Thyroid gland (tissue), 4 donors: ENCODE measurements at places on chromosomes 5 and 9. TPM values are rescaled to one million over a fixed set of nuclear protein-coding genes. Genes with fewer than 3 reads are reported as not detected.
A peak's percentile ranks its signal among the peaks of the same experiment; 100 is the strongest.

GRCh38 chr9:37870081-37870798 is 33.7 kb downstream of the SLC25A51 start:
- no peaks in the 10 kb centered on the region for H3K4me1 ChIP-seq
- H3K27me3 ChIP-seq = no peaks in the 10 kb centered on the region
- no peaks in the 10 kb centered on the region for H3K36me3 ChIP-seq
- H3K4me3 ChIP-seq = no peak overlapping the region
- no peak overlapping the region for H3K27ac ChIP-seq
- DNase-seq = no peak

DNA sequence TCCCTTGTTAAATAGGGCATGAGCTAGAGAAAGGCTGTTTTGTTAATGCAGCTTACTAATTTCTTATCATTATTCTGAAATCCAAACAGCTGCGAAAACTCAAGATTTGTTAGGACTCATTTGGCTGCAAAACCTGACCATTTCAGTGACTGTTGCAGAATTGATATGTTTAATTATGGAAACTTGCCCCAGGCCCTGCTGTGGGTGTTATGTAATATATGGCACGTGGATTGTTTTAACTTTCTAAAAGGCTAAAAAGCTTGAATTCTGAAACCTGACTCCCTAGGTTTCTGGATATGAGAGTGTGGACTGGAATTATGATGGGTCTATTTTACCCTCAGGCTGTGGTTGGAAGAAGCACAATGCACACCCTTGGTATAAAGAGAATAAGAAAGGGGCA is 4.4 kb downstream of the IL9 start:
- DNase-seq = no peak
- no peaks in the 10 kb centered on the region for H3K36me3 ChIP-seq
- H3K27ac ChIP-seq = no peak overlapping the region
- H3K4me1 ChIP-seq = no peaks in the 10 kb centered on the region
- no peaks in the 10 kb centered on the region for H3K27me3 ChIP-seq
- no peak overlapping the region for H3K4me3 ChIP-seq

- H3K4me3 ChIP-seq = no peak overlapping the region
- H3K36me3 ChIP-seq = no peaks in the 10 kb centered on the region
- no peak for DNase-seq
- no peaks in the 10 kb centered on the region for H3K4me1 ChIP-seq
Measured at GRCh38 chr9:115157245-115157674, 39.3 kb upstream of the TNC start.

- no peak overlapping the region for H3K4me3 ChIP-seq
- H3K4me1 ChIP-seq = no peaks in the 10 kb centered on the region
- no peaks in the 10 kb centered on the region for H3K36me3 ChIP-seq
Measured at GRCh38 chr5:7261049-7261448, 134.9 kb upstream of the ADCY2 start.

- H3K27ac ChIP-seq = no peak overlapping the region
- H3K4me3 ChIP-seq = no peak overlapping the region
- H3K36me3 ChIP-seq = peaks cover 3% of the 10 kb centered on the region
- H3K27me3 ChIP-seq = no peaks in the 10 kb centered on the region
- no peak for DNase-seq
- H3K4me1 ChIP-seq = no peaks in the 10 kb centered on the region
Measured at GRCh38 chr5:87307796-87308423, 40.2 kb downstream of the RASA1 start.

- no peak overlapping the region for H3K4me3 ChIP-seq
- no peak for DNase-seq
- H3K27ac ChIP-seq = no peak overlapping the region
- H3K36me3 ChIP-seq = no peaks in the 10 kb centered on the region
- no peaks in the 10 kb centered on the region for H3K27me3 ChIP-seq
Measured at GRCh38 chr5:34608859-34609648, 47.1 kb upstream of the RAI14 start.

DNA sequence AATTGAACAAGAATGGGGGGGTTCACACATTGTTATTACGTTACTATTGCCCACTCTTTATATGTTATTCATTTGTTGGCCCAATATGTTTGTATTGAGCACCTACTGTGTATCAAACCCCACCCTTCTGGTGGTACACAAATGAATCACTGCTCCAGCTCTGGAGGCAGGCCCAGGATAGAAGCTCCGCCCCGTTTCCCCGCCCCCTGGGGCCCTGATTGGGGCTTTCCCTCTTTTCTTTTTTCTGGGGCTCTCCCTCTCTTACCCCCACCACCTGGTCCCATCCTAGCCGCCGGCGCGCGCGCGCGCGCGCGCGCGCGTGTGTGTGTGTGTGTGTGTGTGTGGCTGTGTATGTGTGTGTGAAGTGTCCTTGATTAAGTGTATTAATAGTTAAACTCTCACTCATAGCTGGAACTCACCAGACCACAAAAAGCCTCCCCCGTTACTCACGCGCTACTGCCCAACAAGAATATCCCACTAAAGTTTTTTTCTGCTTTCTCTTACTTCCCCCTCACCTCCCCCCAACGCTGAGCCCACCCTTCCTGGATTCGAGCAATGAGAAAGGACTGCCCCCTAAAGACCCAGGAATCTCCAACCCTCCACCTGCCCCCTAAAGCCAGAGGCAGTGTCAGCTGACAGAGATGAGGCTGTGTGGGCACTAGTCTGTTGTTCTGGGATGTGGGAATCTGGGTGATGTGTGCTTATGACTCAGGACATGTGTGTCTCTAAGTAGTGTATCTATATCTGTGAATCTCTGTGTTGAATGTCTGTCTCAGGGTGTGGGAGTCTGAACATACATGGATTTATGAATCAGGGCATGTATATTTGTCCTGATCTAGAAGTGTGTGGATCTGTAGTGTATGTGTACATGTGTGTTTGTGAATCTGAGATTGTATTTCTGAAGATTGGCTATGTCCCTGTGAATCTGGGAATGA is 4.0 kb downstream of the CXXC5 start:
- H3K36me3 ChIP-seq = no peaks in the 10 kb centered on the region
- H3K27ac ChIP-seq = peak overlapping the region; percentile 95
- H3K4me1 ChIP-seq = peaks cover 75% of the 10 kb centered on the region

DNA sequence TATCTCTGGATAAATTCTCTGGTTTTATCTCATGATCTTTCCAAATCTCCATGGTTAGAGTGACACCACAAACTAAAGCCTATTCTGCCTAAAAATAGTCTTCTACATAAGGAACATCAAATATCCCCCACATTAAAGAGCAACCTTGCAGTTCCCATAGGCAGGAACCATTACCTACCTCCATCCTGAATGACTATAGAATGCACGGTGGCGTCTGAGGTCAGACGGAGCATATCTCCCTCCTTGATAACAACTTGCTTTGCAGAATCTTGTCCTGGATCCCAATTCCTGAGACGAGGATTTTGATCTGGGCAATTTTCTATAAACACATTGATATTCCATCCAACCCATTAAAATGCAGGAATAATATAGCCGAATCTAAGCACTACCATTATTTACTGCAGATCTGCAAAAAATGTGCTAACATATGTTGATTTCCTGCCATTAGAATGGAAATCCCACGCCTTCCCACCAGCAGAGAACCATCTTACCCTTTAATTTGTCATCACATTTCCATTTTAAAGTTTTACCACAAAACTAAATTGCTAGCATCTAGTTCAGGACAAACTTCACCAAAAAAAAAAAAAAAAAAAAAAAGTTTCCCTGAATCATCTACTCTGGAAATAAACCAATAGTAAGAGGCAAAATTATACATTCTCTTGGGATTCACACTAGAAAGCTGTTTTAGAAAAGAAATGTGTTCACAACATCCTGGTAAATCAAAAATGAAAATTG is 22.1 kb downstream of the CEMIP2 start:
- DNase-seq = no peak
- peaks cover 13% of the 10 kb centered on the region for H3K4me1 ChIP-seq
- H3K27ac ChIP-seq = no peak overlapping the region
- no peaks in the 10 kb centered on the region for H3K36me3 ChIP-seq

DNA sequence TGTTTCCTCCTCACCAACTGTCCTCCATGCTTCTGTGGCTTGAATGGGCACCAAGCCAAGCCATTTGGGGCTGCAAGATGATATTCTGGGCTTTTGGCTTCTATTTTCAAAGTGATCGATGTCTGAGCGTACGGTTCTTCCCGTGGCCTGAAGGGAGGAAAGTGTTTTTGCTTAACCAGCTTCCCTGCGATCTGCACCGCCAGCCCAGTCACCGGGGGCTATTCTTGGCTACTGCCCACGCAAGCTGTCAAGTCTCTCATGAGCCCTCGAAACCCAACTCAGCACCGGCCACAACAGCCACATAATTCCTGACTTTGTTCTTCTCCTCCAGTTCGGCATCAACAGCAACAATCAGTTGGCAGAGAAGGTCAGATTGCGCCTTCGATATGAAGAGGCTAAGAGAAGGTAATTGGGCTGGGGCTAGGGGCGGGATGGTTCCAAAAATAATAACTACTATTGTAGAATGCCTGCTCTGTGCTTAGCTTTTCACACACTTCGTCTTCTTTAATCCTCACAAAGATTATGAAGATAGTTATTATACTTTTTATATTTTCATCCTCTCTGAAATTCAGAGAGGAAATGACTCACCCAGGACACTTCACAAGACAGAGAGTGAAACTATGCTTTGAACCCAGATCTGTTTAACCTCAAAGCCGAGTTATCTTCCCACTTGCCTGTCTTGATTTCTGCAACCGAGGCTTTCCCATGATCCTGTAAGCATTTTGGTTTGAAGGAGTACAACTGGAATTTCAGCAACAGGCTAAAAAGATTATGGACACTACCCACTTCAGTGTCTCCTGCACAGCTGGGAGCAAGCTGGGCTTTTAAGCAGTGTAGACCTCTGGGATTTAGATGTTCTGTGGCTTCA is 76.4 kb upstream of the RARS1 start:
- peaks cover 5% of the 10 kb centered on the region for H3K4me1 ChIP-seq
- no peaks in the 10 kb centered on the region for H3K27me3 ChIP-seq

DNA sequence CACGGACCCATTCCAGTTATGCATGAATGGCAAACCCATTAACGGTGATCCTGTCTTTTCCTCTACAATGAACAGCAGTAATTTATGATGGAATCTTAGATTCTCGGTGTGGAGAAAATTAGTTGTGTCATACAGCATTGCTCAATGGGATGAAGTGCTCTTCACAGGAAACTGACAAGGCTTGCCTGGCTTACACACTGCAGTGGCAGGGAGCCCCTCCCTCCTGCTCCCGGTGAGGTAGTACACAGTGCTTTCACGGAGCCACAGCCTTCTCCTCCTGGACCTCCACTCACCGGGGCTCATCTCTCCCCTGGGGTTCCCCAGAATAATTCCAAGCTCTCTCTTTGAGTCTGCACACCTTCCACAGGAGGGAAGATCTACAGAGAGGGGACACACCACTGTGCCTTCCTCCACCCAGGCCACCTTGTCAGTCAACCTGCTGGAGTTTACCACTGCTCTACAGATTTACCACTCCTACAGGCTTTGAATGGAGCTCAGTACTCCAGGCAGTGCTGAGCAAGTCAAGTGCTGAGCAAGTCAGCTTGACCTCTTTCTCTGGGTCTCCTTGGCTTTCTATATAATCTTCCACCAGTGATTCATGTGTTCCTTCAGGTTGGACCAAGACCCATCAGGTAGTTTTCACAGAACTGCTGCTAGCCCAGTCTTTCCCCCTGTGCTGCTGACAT is 59.1 kb upstream of the TBC1D2 start:
- no peaks in the 10 kb centered on the region for H3K4me1 ChIP-seq
- DNase-seq = peak; percentile 42
- no peaks in the 10 kb centered on the region for H3K36me3 ChIP-seq
- no peaks in the 10 kb centered on the region for H3K27me3 ChIP-seq

GRCh38 chr9:70113403-70114022 is 69.9 kb downstream of the MAMDC2 start:
- no peaks in the 10 kb centered on the region for H3K36me3 ChIP-seq
- no peaks in the 10 kb centered on the region for H3K27me3 ChIP-seq
- H3K4me3 ChIP-seq = no peak overlapping the region
- H3K4me1 ChIP-seq = peaks cover 10% of the 10 kb centered on the region

DNA sequence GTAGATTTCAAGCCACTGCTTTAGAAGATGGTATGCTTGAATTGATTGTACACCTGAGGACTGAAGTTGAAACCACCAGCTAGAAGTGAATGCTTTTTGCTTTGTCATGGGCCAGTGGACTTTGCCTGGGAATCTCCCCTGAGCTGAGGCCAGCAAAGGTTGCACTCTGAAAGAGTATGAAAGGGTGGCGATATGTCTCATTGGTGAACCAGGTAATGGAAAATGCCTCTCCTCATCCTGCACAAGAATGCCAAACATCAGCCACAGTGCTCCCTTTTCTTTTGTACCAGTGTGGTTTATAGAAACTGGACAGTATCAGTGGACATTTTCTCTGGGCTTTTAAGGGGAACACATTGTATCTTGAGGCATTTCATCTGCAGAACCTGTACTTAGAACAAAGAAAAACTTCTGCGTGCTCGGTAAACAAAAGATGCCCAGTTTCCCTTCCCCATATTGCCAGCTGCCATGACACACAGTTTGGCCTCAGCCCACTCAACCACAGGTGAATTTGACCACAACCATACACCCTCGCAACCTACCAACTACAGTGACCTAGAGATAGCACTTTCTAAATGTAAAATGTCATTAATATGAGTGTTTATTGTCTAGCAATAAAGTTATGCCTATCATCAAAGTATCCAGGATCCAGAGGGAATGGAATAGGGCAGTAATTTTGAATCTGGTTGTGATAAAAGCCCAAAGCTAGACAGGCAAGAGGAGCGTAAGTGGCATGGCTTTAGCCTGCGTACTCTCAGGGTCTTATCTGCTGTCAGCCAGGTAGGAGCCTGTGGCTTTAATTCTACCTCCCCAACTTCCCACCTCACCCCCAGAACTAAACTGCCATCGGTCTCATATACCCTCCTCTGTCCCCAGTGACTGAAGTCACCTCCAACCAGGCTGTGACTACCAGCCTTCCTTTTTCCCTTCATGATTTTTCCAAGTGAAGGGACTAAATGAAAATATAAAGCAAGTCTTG is 79.5 kb upstream of the LHFPL2 start:
- DNase-seq = peak; percentile 61
- no peaks in the 10 kb centered on the region for H3K36me3 ChIP-seq
- H3K4me1 ChIP-seq = no peaks in the 10 kb centered on the region
- no peak overlapping the region for H3K4me3 ChIP-seq

- peak; percentile 21 for DNase-seq
- H3K36me3 ChIP-seq = no peaks in the 10 kb centered on the region
- H3K27ac ChIP-seq = no peak overlapping the region
- H3K4me3 ChIP-seq = peak overlapping the region; percentile 92
- H3K27me3 ChIP-seq = no peaks in the 10 kb centered on the region
Measured at GRCh38 chr5:137751869-137752491, 2.2 kb downstream of the HNRNPA0 start.

- H3K27me3 ChIP-seq = peaks cover 85% of the 10 kb centered on the region
- no peaks in the 10 kb centered on the region for H3K36me3 ChIP-seq
- no peak overlapping the region for H3K4me3 ChIP-seq
- H3K4me1 ChIP-seq = peaks cover 53% of the 10 kb centered on the region
- DNase-seq = no peak
Measured at GRCh38 chr9:77016526-77017504, 2.6 kb upstream of the FOXB2 start.

GRCh38 chr9:89178830-89179539 is 367 bp upstream of the SHC3 start:
- DNase-seq = no peak
- H3K4me1 ChIP-seq = peaks cover 17% of the 10 kb centered on the region
- no peaks in the 10 kb centered on the region for H3K27me3 ChIP-seq
- H3K36me3 ChIP-seq = no peaks in the 10 kb centered on the region
- H3K27ac ChIP-seq = no peak overlapping the region

The PCDHGB4 gene
- 10.4 TPM for total RNA-seq

The PLGRKT gene
- 16.2 TPM for total RNA-seq

The FASTKD3 gene
- 14.5 TPM for total RNA-seq

The PRUNE2 gene
- 4.6 TPM for total RNA-seq

The SLC22A4 gene
- 0.78 TPM for total RNA-seq
